ENCODE measurements at places on chromosomes 3 and 15.

DNA sequence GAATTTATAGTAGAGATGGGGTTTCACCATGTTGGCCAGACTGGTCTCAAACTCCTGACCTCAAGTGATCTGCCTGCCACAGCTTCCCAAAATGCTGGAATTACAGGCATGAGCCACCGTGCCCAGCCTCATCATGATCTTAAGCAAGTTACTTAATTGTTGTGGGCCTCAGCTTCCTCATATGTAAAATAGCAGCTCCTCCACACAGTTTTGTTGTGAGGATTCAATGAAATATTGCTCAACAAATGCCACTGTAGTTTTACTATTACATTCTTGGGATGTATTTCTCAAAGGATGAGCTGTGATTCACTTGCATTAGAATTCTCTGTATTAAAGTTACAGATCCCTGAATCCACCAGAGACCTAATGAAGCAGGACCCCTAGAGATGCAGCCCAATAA is 168.8 kb downstream of the ADAMTS9 start:
- DNase-seq: no peak

DNA sequence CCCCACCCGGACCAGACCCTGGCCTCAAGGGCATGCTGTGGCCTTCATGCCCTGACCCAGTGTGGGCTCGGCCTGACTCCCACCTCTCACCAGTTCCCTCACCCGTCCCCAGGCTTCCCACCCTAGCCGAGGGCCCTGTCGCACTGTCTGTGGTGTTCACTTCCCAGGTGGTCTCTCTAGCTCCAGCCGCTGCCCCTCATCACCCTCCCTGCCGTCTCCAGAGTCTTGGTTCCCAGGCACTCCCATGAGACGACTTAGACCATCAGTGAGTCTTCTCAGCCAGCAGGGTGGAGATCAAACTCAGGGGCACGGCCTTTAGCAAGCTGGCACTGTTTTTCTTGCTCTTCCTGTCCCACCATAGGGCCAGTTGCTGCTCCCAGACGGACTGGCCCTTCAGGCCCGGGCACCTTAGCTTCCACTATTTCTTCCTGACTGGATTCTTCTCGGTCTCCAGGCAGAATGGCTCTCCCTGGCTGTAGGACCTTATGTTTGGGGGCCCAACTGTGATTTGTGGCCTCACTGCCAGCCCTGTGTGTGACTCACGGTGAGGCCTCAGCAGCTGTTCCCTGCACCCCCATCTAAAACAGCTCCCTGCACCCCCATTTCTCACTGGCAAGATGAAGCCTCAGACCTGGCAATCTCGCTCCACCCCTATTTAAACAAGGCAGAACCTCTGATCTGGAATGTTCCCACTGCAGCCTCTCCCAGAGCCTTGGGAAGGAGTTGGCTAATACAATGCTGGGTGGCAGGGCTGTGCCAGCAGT is 9.4 kb upstream of the PCSK6 start:
- DNase-seq: no peak

GRCh38 chr3:192636517-192637444 is 90.6 kb downstream of the FGF12 start:
- no peak for DNase-seq

- no peak for DNase-seq
Observed at GRCh38 chr15:48945386-48945785, 18.3 kb downstream of the SHC4 start.

GRCh38 chr3:36381311-36381956 is 1.1 kb downstream of the STAC start:
- DNase-seq: no peak

- DNase-seq: no peak
Observed at GRCh38 chr3:120022729-120023128, 71.5 kb downstream of the GSK3B start.

- DNase-seq: no peak
Observed at GRCh38 chr3:70090322-70090913, 90.9 kb downstream of the SAMMSON start.

- DNase-seq: no peak
Observed at GRCh38 chr15:74857082-74857655, 14.2 kb upstream of the ULK3 start.

DNA sequence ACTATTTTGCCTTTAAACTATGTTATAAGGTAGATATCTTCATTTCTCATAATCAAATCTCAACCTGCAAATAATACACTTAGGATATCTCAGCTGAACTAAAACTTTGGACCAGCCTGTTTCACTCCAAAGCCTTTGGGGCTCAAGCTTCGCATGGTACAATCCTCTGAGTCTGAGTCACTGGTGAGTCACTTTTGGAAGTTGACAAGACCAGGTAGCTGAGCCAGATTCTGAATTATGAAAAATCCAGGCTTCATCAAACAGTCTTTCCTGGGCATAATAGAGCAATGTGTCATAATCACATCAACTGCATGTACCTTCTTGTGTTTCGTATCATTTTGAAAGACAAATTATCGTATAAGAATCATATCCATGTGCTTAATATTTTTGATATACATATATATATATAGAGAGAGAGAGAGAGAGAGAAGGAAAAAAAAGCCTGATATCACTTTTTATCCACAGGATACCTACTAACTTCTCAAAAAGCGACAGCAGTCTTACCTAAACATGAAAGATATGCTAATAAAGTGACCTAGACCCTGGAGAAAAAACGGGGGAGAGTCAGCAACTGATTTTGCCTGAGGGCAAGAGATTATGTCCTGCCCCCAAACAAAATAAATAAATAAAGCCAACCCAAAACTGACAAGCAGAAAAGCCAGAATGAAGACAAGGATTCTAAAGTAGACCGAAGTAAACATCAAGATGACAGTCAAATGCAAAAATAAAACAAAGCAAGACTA is 263.9 kb upstream of the TGFBR2 start:
- DNase-seq: no peak

DNA sequence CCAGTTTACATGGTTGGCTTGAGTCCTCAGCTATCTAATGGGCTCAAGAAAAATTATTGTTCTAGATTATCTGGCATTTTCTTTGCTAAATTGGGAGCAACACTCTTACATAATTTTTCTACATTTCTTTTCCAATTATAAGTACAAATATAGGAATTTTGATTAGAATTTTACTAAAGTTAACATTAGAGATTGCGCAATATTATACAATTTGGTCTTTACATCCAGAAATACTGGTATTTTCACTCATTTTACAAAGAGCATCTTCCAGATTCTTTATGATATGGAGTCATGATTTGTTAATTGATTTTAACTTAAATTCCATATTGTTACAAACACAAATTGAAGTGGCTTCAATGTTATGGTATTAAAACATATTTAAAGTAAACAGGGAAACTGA is 19.7 kb upstream of the GOLGB1 start:
- no peak for DNase-seq

Measured in T-cell (primary cell).